ENCODE measurements at places on chromosomes 5 and 9.

- no peak for DNase-seq
These were observed 91.0 kb downstream of the PDE8B start for GRCh38 chr5:77301447-77301883.

DNA sequence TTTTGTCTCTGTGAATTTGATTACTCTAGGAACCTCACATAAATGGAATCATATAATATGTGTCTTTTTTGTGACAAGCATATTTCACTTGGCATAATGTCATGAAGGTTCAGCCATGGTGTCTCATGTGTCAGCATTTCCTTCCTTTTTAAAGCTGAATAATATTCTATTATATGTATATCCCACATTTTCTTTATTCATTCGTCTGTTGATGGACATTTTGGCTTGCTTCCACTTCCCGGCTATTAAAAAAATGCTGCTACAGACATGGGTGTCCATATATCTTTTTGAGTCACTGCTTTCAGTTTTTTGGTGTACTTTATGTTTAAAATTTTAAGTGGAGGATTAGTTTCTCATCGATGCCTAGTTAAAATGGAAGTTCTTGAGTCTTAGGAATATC lies 59.8 kb upstream of the C5orf63 start:
- DNase-seq: no peak

GRCh38 chr5:124980163-124980941 lies 233.9 kb upstream of the ZNF608 start:
- DNase-seq: no peak

DNA sequence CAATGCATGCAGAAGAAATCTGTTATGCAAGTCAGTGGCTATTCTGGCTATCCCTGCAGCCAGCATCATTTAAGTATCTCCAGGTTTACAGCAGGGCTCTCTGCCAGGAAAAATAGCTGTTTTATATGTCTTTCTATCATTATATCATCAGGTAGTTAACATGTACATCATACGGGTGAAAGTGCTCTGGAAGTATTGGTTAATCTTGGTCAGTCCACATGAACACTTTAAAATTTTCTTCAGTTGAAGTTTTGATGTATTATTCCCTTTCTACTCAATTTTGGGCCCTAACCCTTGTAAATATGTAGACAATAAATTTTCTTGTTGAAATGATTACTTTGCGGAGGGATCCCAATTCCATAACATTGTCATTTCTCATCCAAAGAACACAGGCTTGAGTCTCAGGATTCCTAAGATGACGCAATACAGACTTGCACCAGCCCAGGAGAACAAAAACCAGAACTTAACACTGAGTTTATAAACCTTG lies 67.5 kb downstream of the SEMA6A start:
- DNase-seq: no peak

DNA sequence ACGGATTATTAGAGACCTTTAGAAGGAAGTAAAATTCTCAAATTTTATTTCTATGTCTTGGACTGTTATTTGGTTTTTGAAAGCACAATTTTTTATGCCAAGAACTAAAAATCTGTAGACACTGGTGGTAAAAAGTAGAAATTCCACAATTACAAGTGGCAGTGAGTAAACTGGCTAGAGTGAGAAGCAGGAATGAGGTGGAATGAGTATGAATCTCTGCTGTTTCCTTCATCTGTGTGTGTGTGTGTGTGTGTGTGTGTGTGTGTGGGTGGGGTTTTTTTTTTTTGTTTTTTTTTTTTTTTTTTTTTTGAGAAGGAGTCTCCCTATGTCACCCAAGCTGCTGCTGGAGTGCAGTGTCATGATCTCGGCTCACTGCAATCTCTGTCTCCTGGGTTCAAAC lies 94.2 kb downstream of the TLE4 start:
- no peak for DNase-seq

DNA sequence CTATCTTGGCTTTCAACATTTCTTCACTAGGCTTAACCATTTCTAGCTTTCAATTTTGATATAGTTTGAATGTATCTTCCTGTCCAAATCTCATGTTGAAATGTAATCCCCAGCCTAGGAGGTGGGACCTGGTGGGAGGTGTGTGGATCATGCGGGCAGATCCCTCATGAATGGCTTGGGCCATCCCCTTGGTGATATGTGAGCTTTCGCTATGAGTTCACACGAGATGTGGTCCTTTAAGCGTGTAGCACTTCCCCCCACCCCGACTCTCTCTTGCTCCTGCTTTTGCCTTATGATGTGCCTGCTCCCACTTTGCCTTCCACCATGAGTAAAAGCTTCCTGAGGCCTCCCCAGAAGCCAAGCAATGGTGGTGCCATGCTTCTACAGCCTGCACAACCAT lies 40.6 kb downstream of the PHAX start:
- DNase-seq: no peak

DNA sequence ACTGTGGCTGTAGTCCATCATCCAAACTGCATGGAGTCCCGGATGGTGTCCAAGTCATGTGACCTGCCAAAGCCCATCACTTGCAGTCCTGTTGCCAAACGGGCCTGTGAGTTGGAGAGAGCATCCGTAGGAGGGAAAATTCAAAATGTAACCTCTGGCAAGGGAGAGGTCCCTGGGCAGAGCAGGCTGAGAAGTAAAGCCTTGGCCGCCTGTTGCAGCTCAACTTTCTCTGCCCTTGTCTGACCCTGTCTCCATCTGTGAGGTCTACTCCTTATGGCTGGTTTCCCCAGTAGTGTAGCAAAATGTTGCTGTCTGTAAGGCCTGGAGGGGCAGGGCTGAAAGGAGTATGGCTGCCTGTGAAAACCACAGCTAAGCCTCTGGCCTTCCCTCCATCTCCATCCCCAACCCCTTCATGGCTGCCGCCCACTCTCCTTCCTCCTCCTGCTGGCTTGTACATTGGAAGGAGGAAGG lies 163.5 kb downstream of the SEMA6A start:
- DNase-seq: no peak

- DNase-seq: no peak
These were observed 38.9 kb upstream of the FOXB2 start for GRCh38 chr9:76980566-76980965.

GRCh38 chr9:96186591-96187011 lies 115.4 kb downstream of the HSD17B3 start:
- DNase-seq: no peak

DNA sequence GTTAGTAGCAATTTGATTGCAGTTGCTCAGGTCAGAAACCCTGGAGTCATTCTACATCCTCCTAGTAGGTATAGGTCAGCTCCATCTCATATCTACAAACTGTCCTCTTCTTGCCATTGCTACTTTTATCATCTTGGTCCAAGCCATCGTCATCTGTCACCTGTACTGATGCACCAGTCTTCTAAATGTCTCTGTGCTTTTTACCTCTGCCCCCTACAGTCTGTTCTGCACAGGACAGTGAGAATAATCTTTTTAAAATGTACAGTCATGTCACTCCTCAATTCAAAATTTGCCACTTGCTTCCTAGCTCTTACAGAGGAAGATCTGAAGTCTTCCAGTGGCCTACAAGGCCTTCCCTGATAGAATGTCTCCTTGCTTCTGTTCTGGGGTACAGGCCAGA lies 6.8 kb downstream of the NNT start:
- DNase-seq: no peak

DNA sequence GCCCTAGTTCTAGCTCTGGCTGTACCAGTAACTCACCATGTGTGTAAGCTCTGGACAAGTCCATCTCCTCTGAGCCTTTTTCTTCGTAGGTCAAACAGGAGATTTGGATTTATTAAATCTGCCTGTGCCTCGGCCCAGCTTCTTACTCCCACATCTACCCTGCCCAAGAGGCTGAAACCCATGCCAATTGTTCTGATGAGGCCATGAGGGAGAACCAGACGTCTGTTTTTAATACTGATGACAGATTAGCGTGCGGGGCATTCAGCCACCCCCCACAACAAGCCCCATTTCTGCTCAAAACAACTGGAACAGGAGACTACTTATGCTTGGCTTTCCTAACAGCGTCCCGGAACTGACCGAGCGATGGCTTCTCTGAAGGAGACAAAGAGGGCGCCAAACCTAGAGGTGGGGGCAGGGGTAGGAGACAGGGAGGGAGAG lies 81.2 kb upstream of the TRIM32 start:
- no peak for DNase-seq

DNA sequence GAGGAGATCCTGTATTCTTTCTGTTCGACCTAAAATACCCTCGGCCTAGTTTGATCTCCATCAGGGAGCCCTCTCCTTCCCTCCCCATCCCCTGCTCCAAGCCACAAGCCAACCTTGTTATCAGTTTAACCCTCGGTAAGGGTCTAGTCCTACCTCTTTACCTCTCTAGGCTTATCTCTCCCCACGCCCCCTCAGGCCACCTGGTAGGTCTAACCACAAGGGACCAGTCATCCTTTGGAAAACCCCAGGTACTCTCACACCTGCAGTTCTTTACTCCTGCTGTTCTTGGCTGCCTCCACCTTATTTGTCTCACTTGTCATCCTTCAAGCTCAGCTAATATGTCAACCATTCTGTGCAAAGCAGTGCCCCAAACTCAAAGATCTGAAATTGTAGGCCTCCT lies 78.7 kb downstream of the RAD23B start:
- no peak for DNase-seq

GRCh38 chr5:65699338-65699737 lies 22.6 kb downstream of the SGTB start:
- DNase-seq: no peak

DNA sequence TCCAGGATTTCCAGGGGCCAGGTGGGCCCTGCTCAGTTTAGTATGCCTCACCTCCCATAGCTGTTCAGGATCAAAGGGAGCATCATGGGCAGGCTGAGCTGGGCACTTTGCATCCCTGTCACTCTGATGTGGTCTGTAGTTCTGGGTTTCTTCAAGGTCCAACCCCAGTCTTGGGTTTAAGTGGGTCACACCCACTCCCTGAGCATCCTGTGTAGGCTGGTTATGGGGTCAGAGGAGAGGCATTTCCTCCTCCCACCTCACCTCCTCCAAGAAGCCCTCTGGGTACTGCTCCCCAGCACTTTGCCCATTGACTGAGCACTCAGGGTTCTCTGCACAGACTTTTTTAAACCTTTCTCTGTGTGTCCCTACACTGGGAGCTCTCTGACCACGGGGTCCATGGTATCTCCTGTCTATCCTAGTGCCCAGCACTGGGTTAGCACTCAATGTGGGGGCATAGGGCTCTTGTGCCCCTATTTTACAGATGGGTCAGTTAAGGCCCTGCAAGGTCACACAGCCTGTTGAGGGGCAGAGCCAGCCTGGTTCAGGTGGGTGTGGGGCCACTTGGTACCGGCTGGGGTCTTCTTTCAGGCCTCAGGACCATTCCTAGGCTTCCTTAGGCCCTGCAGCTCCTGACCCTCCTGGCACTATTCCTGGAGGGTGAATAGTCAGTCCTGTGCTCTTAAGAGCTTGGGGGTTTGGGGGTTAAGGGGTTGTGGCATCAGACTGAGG lies 19.0 kb downstream of the CXXC5 start:
- no peak for DNase-seq

Data from substantia nigra (tissue), 51 donors.